Neural crest cell (in vitro differentiated cells): ENCODE measurements at places on chromosomes 1 and 21. TPM values are rescaled to one million over a fixed set of nuclear protein-coding genes. Genes with fewer than 3 reads are reported as not detected.

The TMEM39B gene
- 34.8 and 36.0 TPM in 2 replicates for total RNA-seq

DNA sequence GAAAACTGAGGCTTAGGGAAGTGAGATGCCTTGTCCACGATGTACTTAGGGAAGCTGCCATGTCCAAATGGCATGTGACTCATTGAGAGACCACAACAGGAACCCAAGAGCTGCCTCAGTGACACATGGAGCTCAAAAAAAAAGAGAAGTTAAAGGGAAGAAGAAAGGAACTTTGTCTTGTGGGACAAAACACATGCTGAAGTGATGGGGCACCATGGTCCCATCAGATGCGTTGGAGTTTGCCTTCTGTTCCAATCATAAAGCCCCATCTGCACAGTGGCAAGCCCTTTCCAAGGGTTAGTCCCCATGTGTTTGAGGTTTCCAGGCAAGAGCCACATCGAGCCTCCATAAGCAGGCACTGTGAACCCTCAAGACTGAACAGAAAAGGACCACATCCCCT, 8.0 kb downstream of the MED8 start:
- no peak for DNase-seq

- DNase-seq: no peak
Measured at GRCh38 chr1:31573261-31573660, 3.1 kb upstream of the TINAGL1 start.

DNA sequence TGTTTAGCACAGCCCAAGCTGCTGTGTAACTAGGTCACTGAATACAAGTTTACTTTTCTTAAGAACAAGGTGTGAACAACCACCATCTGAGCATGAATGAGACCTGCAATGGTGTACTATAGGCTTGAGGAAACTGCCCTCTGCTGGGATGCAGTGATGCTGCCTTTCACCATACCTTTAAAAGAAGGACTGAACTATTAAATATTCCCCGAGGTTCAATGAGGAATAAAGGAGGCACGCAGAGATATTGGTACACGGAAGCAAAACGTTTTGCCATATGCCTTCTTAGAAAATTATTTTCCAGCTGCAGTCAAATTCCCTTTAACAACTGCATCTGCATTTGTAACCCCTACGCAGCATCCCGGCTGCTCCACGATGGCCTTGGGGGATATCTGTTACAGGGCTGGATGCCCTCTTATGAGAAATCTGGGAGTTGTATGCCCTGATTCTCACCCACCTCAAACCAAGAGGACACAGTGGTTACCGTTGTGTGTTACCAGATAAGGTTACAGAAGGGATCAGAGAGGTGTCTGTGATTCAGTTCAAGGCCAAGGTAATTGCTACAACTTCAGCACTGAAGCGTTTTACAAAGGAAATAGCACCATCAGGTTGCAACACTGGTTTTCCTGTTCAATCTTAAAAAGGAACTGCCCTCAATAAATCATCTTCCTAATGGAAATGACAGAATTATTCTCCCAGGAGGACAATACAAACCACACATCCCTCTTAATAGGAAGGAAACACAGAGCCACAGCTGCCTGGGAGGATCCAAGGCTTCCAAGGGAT, 470.5 kb downstream of the LTN1 start:
- no peak for DNase-seq

GRCh38 chr1:4685523-4685865, 31.1 kb downstream of the AJAP1 start:
- no peak for DNase-seq

DNA sequence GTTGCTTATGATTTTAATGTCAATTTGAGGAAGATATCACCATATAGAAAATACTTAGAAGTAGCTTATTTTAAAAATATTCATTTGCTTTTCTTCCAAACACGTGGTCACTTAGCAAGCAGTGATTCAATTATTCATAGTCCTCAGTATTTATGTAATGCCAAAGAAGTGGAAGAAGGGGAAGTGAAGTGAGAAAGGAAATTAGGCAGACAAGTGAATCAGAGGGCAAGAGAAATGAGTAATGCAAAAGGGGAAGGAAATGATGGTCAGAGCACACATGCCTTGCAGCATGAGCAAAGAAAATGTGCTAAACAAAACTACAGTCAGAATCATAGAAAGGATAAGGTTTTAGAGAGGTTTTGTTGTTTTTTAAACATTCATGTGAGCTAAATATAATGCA, 31.8 kb downstream of the SDCCAG8 start:
- DNase-seq: no peak

GRCh38 chr1:17624611-17625233, 85.2 kb downstream of the ARHGEF10L start:
- DNase-seq: no peak

GRCh38 chr1:233514946-233515391, 98.9 kb upstream of the KCNK1 start:
- DNase-seq: no peak
